Left kidney (tissue), 8 donors: ENCODE measurements at places on chromosomes 12 and 14.

DNA sequence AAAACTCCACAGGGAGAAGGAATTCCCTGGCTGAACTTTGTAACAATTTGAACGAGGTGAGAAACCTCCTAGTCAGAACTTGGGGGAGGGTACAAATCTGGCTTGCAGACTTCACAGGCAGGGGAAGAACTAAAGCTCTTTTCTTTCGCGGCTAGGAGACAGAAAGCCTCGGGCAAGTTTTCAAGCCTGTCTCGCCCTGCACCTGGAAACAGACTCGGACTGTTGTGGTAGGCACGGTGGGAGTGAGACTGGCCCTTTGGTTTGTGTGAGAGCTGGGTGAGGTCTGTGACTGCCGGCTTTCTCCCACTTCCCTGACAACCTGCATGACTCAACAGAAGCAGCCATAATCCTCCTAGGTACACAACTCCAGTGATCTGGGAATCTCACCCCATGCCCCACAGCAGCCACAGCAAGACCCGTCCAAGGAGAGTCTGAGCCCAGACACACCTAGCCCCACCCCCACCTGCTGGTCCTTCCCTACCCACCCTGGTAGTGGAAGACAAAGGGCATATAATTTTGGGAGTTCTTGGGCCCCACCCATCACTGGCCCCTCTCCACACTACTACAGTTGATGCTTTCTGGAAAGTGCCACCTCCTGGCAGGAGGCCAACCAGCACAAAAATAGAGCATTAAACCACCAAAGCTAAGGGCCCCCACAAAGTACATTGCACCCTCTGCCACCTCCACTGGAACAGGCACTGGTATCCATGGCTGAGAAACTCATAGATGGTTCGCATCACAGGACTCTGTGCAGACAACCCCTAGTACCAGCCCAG lies 102.7 kb upstream of the ST8SIA1 start:
- no peak for DNase-seq

GRCh38 chr12:30934811-30935210 lies 8.3 kb downstream of the TSPAN11 start:
- no peak for DNase-seq

- no peak for DNase-seq
Measured at GRCh38 chr14:42429401-42429800, 822.7 kb downstream of the LRFN5 start.

DNA sequence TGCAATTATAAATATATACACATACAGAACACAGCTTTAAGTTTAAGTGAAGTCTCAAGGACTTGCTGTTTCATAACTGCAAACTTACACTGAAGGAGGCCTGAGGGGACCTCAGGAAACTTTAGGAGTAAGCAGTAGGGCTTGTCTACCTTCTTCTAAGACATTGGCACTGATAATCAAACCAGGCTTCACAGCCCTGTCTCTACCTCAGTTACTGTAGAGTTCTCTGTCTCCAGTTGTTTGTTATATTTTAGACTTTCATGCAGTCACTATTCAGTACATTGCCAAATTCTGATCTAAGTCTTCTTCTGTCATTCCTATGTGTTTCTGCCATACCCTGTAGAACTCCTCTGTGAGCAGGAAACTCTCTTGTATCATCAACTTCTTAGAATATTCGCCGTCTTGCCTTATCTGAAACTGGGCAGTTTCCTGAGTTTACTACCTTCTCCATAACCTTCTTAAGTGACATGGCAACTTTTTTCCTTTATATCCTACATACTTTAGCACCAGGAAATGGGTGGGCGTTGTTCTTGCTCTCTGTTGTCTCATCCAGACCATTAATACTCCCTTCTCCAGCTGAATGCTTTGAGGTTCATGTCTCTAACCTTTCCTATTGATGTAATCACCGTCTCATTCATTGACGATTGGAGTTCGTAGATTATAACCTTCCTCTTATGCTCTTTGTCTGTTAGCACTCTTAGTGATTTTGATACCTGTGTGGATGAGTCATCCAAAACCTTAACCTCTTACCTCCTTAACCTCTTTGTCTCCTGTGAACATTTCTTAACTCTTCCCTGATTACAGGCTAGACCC lies 11.4 kb downstream of the APAF1 start:
- DNase-seq: no peak

DNA sequence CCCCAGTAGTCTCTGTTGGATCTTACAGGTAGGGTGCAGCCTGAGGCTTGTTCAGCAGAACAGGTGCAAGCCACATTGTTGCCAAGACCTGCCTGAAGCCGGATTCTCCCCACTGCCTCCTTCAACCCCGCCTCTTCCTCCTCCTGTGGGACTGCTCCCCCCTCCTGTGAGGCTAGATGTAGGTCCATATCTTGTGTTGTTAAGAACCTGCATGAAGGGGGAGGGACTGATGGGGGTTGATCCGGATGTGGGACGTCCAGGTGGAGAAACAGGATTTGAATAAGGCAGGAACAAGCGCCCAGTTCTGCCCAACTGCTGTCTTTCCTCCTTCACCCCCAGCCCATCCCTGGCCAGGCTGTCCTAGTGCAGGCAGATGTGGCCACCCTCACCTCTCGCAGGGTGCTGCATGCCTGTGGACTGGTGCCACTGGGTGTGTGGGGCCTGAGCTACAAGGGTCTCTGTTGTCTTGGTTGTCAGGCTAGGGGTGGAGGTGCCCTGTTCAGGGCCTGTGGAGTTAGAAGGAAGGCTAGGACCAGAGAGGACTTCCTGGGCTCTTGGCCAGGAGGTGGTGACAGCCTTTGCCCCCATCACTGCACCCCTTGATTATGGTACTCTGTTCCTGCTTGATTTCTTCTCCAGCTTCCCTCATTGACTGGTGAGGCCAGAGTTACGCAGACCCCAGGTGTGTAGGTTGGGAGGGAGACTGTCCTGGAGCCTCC lies 1.4 kb downstream of the NR4A1 start:
- no peak for DNase-seq
